ENCODE measurements at places on chromosomes 5 and 9.

DNA sequence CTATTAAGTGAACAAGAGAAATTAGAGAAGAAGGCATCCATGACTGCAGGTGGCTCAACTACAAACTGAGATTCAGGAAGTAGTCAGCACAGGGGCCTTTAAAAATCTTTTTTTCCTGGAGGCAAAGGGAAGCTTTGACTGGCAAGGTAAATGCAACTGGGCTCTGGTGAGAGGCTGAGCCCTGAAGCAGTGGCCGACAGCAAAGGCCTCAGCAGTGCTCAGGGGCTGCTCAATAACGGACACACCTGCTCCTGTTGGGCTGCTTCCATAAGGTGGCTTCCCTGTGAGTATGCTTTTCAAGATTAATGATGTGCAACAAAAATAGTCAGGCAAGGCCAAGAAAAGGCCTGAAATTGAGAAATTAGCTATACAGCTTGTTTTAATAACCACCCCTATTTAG lies 134.2 kb upstream of the RGMB start:
- DNase-seq: no peak

DNA sequence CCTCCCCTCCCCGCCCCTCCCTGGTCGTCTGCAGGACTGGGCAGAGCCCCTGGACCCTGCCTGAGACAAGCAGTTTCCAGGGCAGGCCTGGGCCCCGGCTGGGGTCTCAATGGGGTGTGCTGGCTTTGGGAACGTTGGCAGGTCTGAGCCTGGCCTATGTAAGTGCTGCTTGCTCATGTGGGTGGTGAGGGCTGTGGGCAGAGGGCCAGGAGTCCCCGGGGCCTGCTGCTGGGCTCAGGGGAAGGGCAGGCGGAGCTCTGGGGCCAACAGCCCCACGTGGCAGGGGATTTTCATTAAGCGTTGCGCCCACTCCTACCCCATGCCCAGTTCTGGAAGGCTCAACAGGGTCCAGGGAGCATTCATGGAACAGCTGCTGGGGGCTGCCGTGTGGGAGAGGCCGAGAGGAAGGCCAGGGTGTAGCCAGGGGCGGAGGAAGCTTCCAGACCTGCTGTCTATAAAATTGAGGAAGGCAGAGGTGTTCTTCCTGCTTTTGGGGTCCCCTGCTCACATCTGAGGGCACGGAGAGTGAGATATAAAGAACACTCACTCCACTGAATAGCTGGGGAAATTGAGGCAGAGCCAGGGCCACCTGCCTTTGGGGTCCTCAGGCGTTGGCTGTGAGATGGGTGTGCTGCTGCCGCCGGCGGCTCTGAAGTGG lies 32.5 kb downstream of the RXRA start:
- DNase-seq: no peak

DNA sequence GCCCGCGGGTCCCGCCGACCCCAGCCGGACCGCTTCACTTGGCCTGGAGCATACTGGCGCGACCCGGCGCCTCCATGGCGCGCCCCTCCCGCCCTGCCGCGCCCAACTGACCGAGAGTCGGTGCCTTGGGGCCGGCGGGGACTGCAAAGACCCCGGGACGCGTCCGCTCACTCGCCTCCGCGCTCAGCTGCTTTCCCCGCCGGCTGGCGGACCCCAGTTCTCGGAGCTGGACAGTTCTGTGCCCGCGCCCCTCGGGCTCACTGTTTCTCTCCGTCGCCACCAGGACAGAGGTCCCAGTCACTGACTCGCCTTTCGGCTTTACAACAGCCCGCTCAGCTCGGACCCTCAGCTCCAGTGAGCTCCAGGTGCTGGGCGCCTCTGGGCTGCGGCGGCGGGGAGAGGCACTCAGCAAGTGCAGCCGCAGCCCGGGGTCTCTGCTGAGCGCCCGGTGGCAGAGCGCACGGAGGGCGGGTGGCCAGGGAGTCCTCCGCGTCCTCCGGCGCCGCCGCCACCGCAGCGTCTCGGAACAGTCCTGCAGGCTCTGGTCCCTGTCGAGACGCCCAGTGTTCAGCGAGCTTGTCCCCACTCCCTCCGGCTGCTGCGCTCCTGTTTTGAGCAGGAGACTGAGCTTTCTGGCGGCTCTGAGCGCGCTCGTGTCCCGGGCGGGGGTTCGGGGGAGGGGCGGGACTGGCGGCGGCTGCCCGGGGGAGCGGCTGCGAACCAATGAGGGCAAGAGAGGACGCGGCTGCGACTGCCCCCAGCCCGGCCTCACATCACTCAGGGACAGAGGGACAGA lies at the start of gene SMIM32:
SMIM32 (minus strand) TSS at position 637 of the 796 bp plus-strand sequence. CDS start 638 bp downstream, outside the sequence.
- no peak for DNase-seq

DNA sequence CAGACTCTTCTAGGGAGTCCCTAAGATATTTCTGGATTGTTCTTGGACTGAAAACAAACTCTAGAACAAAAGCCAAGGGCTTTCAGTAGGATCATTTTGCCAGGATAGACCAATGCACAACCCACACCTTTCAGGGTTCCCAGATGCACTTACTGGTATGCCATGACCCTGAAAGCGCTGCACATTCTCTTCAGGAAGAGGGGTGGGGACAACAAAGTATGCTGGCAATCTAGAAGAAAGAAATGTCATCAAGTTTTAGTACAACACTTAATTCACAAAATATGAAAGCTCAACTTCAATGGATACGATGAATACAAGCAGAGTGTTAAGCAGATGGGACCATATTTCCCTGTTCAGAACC lies 57.2 kb downstream of the MTMR12 start:
- no peak for DNase-seq

- no peak for DNase-seq
Observed at GRCh38 chr5:2298781-2299180, 416.1 kb upstream of the IRX4 start.

DNA sequence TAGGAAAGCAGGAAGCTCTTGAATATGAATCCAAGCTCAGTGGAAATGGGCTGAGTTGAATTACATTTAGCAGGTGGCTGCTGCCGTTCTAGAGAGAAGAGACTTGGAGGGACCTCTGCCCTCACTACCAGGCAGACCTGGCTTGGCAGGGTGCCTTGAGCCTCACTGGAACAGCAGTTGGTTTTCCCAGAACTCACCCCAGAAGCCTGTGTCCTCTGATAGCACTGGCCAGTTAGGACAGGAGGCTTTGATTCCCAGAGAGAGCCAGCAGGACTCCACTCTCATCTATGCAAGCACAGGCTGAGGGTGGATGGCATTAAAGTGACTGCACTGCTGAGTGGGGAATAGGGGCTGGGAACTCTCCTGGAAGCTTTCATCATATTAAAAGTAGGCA lies 54.8 kb downstream of the PWWP2A start:
- no peak for DNase-seq

GRCh38 chr9:109467936-109468335 lies 30.2 kb downstream of the PTPN3 start:
- DNase-seq: no peak

- no peak for DNase-seq
Observed at GRCh38 chr5:54671681-54672080, 154.1 kb downstream of the SNX18 start.

DNA sequence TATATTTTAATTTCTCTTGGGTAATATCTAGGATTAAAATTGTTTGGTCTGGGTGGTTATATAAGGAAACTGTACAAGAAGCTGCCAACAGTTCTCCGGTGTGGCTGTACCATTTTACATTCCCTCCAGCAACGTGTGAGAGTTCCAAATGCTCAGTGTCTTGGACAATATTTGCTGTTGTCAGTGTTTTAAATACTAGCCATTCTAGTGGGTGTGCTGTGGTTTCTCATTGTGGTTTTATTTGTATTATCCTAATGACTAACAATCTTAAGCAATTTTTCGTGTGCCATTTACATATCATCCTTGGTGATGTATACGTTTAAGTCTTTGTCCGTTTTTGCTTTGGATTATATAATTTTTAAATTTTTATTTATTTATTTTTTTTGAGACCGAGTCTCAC lies 34.0 kb downstream of the TNFSF15 start:
- no peak for DNase-seq

DNA sequence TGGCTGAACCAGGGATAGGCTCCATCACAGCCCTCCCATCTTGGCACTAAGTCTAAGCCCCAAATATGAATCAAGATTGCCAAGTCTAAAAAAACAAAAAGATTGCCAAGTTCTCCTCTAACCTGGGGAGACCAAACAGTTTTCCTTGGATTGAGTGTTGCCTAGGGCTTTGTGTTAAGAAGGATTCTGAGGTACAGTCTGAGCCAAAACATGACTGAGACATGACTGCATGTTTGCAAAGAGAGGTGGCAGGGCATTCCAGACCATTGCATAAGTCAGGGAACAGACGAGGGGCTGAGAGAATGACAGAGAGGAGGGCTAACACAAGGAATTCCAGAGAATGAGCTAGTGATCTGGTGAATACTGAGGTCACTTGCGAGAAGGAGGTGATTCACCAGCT lies 11.4 kb downstream of the LAMC3 start:
- DNase-seq: no peak

DNA sequence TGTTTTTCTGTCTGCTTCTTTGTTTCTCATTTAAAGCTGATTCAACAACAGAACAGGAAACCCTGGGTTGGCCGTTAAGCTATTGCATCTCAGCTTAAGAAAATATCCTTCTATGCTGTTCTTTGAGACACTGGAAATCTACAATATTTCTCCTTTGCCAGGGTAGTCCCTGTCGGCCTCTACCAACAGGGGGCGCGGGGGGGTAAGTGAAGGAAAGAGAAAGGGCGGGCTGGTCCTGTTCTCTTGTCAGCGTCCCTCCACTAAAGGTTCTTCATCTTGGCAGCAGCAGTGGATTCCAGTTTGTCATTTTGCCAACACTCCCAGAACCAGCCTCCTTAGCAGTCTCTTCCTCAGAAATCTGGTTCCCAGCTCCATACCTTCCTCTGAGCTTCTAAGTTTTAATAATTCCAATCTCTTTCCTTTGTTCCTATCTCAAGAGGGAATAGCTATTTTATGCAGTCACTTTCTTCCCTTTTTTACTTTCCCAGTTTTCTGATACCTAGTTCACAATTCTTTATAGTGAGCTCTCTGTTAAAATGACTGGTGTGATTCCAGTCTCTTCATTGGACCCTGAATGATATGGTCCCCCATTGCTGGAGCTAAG lies 222.3 kb downstream of the GLIS3 start:
- DNase-seq: peak; percentile 55

DNA sequence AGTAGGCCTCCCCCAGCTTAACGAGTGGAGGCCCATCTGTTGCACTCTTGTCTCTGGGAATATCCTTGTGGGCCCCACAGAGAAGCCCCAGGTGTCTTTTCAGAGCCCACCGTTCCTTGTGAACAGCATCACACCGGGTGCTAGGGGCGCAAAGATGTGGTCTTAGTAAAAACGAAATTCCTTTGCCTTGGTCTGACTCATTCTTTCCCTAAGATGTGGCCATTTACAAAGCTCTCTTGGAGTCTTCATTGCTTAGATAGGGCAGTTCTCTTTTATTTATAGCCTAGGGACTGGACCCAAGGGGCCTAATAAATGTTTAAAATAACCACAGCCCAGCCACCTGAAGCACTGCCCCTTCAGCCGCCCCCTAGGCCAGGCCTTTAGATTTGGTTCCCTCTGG lies 52.8 kb upstream of the RPL26L1 start:
- DNase-seq: no peak

DNA sequence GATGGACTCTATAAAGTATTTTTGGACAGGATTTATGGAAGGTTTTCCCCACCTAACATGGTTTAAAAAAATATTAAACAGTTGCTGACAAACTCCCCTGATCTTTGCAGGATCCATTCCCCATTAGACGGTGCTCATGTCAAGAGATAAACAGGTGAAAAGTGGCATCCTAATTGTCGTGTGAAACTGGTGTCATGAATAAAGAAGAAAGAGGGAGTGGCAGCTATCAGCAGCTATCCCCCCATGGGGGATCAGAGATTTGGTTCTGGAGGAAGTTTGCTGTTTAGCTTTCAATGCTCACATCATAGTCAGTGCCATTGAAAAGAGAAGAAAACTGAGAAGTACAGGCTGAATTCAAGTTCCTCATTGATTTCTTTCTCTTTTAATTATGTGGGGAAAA lies 329.3 kb upstream of the BRINP1 start:
- DNase-seq: no peak

DNA sequence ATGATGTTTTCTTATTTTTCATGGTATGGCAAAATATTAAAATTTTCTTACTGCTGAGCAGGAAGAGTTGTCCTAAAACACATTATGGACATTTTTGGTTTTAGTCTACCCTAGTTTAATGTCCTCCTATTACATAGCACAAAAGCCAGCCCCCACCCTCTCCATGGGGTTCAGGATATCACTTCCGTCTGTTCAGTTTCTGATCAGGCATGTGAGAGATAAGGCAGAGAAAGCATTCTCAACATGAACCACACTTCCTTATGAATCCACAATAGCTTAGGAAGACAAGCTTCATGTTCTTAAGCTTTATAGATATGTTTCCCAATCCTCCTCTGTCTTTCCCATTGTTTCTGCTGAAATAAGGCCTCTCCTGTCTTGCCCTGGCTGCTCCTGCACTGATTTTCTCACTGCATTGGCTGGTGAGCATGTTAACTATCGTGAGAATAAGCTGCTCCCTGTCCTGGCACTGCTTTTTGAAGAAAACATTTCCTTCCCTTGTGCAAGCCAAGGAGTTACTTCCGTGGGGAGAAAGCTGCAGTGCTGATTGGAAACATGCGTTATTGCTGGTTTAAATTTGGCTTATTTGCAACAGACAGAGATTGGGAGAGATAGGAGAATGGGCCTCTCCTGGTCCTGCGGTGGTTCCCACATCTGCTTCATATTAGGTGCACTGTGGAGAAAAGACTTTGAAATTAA lies 260.3 kb upstream of the RPS23 start:
- no peak for DNase-seq

Measured in HEK293T (cell line).